ENCODE measurements at places on chromosomes 12 and 14. TPM values are rescaled to one million over a fixed set of nuclear protein-coding genes. Genes with fewer than 3 reads are reported as not detected.

The ALX1 gene
- 3.9 TPM for total RNA-seq

The CAPS2 gene
- 20.1 TPM for total RNA-seq

The KLHL33 gene
- 0.22 TPM for total RNA-seq

The SCARB1 gene
- 7.8 TPM for total RNA-seq

The DPF3 gene
- total RNA-seq, result not detected

The SLCO1C1 gene
- not detected for total RNA-seq

The DIO2 gene
- total RNA-seq, result 0.03 TPM

The FERMT2 gene
- total RNA-seq, result 166 TPM

The SLC25A21 gene
- 6.4 TPM for total RNA-seq

The ACRBP gene
- 2.7 TPM for total RNA-seq

The OR6C76 gene
- not detected for total RNA-seq

The C12orf50 gene
- not detected for total RNA-seq

The CPNE6 gene
- not detected for total RNA-seq

The GLIPR1L1 gene
- total RNA-seq, result not detected

The RNU4-1 gene
- under 0.01 TPM for total RNA-seq

The LRRC10 gene
- total RNA-seq, result not detected

The DHRS2 gene
- 2.8 TPM for total RNA-seq

The KCNMB4 gene
- 8.5 TPM for total RNA-seq

The CISTR gene
- total RNA-seq, result not detected

The HOXC13 gene
- total RNA-seq, result not detected

The B3GNT4 gene
- total RNA-seq, result 0.30 TPM

The COA8 gene
- total RNA-seq, result 38.6 TPM

The BCL2L2 gene
- total RNA-seq, result 18.0 TPM

The AP4S1 gene
- 24.4 TPM for total RNA-seq

The TMCC3 gene
- total RNA-seq, result 7.2 TPM

The RERGL gene
- total RNA-seq, result not detected

The LYSET gene
- total RNA-seq, result 17.2 TPM

The NKX2-8 gene
- total RNA-seq, result not detected

The CCDC175 gene
- 0.24 TPM for total RNA-seq
